Ascending aorta (tissue), 2 donors: ENCODE measurements at places on chromosomes 12 and 14.

DNA sequence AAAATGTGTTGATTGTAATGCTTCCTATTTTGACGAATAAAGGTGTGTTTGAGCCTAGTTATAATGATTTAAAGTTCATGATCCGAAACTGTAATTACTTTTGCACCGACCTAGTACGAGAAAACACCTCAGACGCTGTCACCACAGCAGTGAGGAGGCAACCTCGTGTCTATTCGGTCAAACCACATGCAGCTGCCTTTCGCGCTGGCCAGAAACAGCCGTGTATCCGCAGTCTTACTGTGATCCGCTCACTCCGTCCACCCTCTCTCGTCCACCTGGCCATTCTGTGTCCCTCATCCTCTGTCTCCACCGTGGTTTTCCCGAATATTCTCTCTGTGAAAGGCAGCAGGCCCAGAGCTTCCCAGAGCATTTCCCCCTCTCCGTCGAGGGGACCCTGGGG, 67.1 kb downstream of the NOC4L start:
- no peaks in the 10 kb centered on the region for H3K4me1 ChIP-seq
- no peaks in the 10 kb centered on the region for H3K36me3 ChIP-seq
- H3K27ac ChIP-seq: no peak overlapping the region
- H3K27me3 ChIP-seq: no peaks in the 10 kb centered on the region

- no peaks in the 10 kb centered on the region for H3K27me3 ChIP-seq
- H3K4me3 ChIP-seq: no peak overlapping the region
- no peaks in the 10 kb centered on the region for H3K4me1 ChIP-seq
- H3K27ac ChIP-seq: no peak overlapping the region
Measured at GRCh38 chr14:33508126-33509062, 442.5 kb downstream of the EGLN3 start.

DNA sequence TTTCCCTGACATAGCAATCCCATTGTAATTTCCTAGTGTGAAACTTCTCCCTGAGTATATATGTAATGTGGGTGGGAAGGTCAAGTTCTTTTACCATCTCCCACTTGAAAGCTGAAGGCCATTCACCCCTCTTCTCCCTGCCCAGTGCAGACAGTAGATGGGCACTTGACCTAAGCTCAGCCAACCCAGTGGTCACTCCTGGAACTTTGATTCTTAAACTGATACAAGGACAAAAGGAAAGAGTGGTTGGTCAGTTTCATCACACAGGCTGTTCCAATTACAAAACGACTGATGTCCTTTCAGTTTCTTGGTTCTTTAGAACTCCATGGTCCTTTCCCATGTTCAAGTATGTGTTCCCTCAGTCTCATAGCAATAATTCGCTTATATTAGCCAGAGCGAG, 8.4 kb upstream of the APOLD1 start:
- no peaks in the 10 kb centered on the region for H3K4me1 ChIP-seq
- no peak overlapping the region for H3K4me3 ChIP-seq
- H3K27ac ChIP-seq: no peak overlapping the region
- no peaks in the 10 kb centered on the region for H3K27me3 ChIP-seq
- no peaks in the 10 kb centered on the region for H3K36me3 ChIP-seq

DNA sequence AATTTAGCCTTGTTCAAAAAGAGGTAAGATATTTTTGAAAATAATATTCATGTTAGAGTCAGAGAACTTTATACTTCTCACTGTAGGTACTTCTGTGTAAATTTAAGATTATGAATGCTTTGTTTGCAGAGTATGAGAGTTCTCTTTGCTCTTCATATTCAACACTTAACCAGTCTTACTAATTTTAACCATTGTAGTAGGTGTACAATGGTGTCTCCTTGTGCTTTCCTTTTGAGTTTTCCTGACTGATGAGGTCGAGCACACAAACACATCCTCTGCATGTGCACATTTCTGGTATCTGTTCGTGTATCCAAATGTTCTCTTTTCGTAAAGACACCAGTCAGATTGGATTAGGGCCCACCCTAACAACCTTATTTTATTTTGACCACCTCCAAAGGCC, 45.8 kb downstream of the MIA2 start:
- H3K4me1 ChIP-seq: peaks cover 2% of the 10 kb centered on the region
- H3K27me3 ChIP-seq: no peaks in the 10 kb centered on the region
- H3K4me3 ChIP-seq: no peak overlapping the region
- H3K27ac ChIP-seq: no peak overlapping the region
- H3K36me3 ChIP-seq: peaks cover 35% of the 10 kb centered on the region
- DNase-seq: no peak
